Body of pancreas (tissue), 4 donors: ENCODE measurements at places on chromosomes 2 and 18. TPM values are rescaled to one million over a fixed set of nuclear protein-coding genes. Genes with fewer than 3 reads are reported as not detected.
A peak's percentile ranks its signal among the peaks of the same experiment; 100 is the strongest.

DNA sequence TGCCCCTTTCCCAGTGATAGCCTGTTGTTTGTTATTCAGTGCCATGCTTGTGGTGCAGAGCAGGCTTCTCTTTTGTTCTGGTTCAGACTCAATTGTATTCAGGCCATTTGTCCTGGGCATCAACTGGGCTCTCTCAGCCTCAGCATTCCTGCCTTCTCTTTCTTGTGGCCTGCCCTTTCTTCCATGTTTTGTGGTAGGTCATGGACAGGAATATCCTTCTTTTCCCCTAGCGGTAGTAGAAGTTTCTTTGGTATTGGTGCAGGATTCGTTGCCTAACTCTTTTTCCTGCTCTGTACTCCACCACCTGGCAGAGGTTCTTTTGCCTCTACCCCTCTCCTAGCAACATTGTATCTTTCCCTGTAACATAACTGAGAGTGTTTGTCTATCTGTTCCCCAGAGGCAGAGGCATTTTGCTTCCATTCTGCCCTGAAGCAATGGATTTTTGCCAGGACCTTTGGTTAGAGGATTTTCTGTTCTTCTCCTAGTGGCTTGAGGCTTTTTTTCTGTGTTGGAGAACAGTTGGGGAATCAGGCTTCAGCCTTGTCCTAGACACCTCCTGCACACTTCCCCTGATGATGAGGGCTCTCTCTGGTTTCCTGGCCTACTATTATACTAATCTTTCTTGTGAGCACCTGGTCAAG lies 68.5 kb downstream of the NCOA1 start:
- no peak overlapping the region for H3K4me3 ChIP-seq
- no peak for DNase-seq
- H3K27ac ChIP-seq: no peak overlapping the region
- peaks cover 17% of the 10 kb centered on the region for H3K4me1 ChIP-seq
- peaks cover 1% of the 10 kb centered on the region for H3K36me3 ChIP-seq
- no peaks in the 10 kb centered on the region for H3K27me3 ChIP-seq

DNA sequence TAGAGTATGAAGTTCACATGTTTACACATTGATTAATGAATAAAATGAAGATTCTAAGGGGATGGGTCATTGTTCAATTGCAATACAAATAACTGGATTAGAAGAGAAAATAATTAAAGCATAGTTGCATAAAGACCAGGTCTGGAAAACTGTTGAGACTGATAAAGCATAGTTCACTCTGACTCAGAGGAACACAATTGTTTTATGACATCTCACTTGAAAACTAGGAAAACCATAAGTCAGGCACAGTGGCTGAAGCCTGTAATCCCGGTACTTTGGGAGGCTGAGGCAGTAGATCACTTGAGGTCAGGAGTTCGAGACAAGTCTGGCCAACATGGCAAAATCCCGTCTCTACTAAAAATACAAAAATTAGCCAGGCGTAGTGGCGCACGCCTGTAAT lies 46.7 kb downstream of the PLA2R1 start:
- no peaks in the 10 kb centered on the region for H3K27me3 ChIP-seq
- no peak overlapping the region for H3K4me3 ChIP-seq
- H3K4me1 ChIP-seq: no peaks in the 10 kb centered on the region

DNA sequence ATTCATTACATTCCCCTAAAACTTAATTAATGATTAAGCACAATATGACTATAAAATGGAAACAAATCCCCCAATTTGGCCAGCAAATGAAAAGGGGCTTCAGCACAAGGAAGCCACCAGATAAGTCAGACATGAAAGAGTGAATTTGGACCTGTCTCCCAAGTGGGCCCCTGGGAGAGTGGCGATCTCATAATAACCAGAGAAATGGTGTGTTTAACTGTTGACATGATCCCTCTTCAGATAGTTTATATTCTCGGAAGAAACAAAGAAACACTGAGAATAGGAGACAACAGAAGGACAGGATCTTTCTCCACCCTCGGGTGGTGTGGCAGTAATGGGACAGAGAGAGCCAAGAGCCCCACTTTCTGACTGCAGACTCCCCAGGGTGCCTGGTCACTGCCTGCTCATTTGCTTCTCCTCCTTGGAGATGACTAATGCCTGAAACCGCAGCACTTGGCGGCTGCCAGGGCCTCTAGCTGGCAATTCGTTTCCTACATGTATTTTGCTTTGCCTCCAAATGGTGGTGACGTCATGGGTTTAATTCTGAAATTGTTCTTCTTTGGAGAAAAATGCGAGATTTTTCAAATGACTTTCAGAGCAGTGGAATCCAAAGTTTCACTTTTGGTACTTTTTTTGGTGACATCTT lies 46.4 kb upstream of the SPP2 start:
- no peaks in the 10 kb centered on the region for H3K4me1 ChIP-seq
- no peak for DNase-seq
- no peak overlapping the region for H3K27ac ChIP-seq
- H3K27me3 ChIP-seq: no peaks in the 10 kb centered on the region

DNA sequence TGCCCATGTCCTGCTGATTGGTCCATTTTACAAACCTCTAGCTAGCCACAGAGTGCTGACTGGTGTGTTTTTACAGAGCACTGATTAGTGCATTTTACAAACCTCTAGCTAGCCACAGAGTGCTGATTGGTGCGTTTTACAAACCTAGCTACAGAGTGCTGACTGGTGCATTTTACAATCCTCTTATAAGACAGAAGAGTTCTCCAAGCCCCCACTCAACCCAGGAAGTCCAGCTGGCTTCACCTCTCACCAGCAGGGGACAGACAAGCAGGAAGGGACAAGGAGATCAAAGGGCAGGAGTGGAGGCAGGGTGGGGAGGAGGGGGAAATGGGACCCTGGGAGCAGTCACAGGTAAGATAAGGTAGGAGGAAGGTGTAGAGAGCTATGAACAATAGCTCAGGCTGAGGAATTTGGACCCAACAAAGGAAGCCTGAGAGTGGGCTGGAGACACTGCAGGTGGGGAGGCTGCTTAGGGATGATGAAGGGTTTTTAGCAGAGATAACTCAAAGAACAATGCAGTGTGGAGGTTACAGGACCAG lies 37.1 kb downstream of the SH2D6 start:
- H3K27ac ChIP-seq: no peak overlapping the region
- H3K4me3 ChIP-seq: no peak overlapping the region
- peaks cover 40% of the 10 kb centered on the region for H3K4me1 ChIP-seq
- no peak for DNase-seq

DNA sequence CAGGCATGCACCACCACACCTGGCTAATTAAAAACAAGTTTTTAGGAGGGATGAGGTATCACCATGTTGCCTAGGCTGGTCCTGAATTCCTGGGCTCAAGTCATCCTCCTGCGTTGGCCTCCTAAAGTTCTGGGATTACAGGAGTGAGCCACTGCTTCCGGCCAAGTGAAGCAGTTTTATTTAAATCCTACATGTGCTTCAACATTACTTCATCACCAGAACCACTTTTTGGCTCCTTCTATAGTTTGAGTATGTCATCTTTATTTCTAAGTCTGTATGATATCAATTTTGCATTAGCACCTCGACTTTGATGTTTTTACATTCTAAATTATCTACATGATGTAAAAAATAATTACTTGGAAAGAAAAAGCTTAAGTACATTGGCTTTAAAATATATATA lies 144.3 kb downstream of the FMNL2 start:
- no peaks in the 10 kb centered on the region for H3K36me3 ChIP-seq
- H3K27ac ChIP-seq: no peak overlapping the region
- no peak overlapping the region for H3K4me3 ChIP-seq

DNA sequence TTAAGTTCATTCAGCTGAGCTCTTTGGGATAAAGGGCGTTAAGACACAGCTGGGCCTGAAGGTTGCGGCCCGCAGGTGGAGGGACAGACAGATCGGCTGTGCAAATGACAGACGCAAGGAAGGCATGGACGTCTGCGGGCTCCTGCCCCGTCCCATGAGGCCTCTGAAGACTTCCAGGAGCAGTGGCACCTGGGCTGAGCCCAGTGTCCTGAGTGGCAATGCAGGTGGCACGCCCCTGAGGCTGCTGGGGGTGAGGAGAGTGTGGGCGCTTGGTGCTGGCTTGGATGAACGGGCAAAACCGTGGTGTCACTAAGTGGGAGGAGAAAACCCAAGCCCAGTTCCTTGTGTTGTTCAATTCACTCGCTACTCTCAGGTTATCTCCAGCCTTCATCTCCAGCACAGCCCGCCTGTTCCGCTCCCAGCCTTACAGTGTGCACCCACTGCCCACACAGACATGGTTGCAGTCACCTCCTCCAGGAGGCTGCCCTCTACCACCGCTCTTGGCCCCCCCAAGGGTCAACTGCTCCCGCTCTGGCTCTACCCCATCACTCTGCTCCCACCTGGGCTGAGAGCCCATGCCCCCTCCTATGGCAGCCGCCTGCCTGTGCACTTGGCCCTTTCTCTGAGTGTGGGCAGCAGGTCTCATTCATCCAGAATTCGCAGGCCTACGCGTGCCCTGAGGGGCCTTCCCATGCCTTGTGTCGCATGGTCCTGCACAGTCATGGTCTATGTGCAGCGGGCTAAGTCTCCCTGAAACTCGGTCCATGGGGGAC lies 50.3 kb downstream of the PTGR3 start:
- no peaks in the 10 kb centered on the region for H3K27me3 ChIP-seq
- H3K27ac ChIP-seq: no peak overlapping the region
- peaks cover 3% of the 10 kb centered on the region for H3K4me1 ChIP-seq
- DNase-seq: no peak
- no peak overlapping the region for H3K4me3 ChIP-seq
- no peaks in the 10 kb centered on the region for H3K36me3 ChIP-seq

- H3K4me1 ChIP-seq: no peaks in the 10 kb centered on the region
- no peaks in the 10 kb centered on the region for H3K27me3 ChIP-seq
- no peak for DNase-seq
- no peak overlapping the region for H3K27ac ChIP-seq
- no peaks in the 10 kb centered on the region for H3K36me3 ChIP-seq
- H3K4me3 ChIP-seq: no peak overlapping the region
These were observed 427.7 kb upstream of the LYPD1 start for GRCh38 chr2:133097666-133098065.

- no peaks in the 10 kb centered on the region for H3K27me3 ChIP-seq
- no peaks in the 10 kb centered on the region for H3K36me3 ChIP-seq
- no peaks in the 10 kb centered on the region for H3K4me1 ChIP-seq
- H3K27ac ChIP-seq: no peak overlapping the region
- no peak for DNase-seq
- no peak overlapping the region for H3K4me3 ChIP-seq
These were observed 26.5 kb downstream of the KIAA2012 start for GRCh38 chr2:202099515-202099914.

GRCh38 chr18:36314754-36315153 lies 17.2 kb downstream of the FHOD3 start:
- no peaks in the 10 kb centered on the region for H3K27me3 ChIP-seq
- H3K36me3 ChIP-seq: no peaks in the 10 kb centered on the region
- no peak for DNase-seq
- H3K4me3 ChIP-seq: no peak overlapping the region
- peaks cover 7% of the 10 kb centered on the region for H3K4me1 ChIP-seq

GRCh38 chr2:41828052-41828643 lies 219.7 kb upstream of the PKDCC start:
- peak overlapping the region; percentile 25 for H3K27ac ChIP-seq
- DNase-seq: no peak
- no peak overlapping the region for H3K4me3 ChIP-seq
- H3K4me1 ChIP-seq: peaks cover 38% of the 10 kb centered on the region
- H3K27me3 ChIP-seq: no peaks in the 10 kb centered on the region
- no peaks in the 10 kb centered on the region for H3K36me3 ChIP-seq

GRCh38 chr2:218716070-218716469 lies 5.4 kb downstream of the TTLL4 start:
- H3K27ac ChIP-seq: no peak overlapping the region
- no peak for DNase-seq
- H3K36me3 ChIP-seq: no peaks in the 10 kb centered on the region
- peaks cover 21% of the 10 kb centered on the region for H3K4me1 ChIP-seq

GRCh38 chr2:150610670-150611279 lies 123.3 kb upstream of the RND3 start:
- H3K27ac ChIP-seq: no peak overlapping the region
- H3K36me3 ChIP-seq: no peaks in the 10 kb centered on the region
- DNase-seq: peak; percentile 15
- no peaks in the 10 kb centered on the region for H3K27me3 ChIP-seq
- H3K4me1 ChIP-seq: no peaks in the 10 kb centered on the region

- no peaks in the 10 kb centered on the region for H3K36me3 ChIP-seq
- DNase-seq: no peak
- no peaks in the 10 kb centered on the region for H3K4me1 ChIP-seq
These were observed 324.3 kb upstream of the KLHL14 start for GRCh38 chr18:33097126-33097525.

- no peaks in the 10 kb centered on the region for H3K27me3 ChIP-seq
- no peaks in the 10 kb centered on the region for H3K36me3 ChIP-seq
- no peaks in the 10 kb centered on the region for H3K4me1 ChIP-seq
- DNase-seq: no peak
- H3K4me3 ChIP-seq: no peak overlapping the region
These were observed 181.5 kb upstream of the ITGA4 start for GRCh38 chr2:181275643-181276070.

- no peaks in the 10 kb centered on the region for H3K27me3 ChIP-seq
- no peaks in the 10 kb centered on the region for H3K36me3 ChIP-seq
- H3K4me1 ChIP-seq: no peaks in the 10 kb centered on the region
- no peak overlapping the region for H3K4me3 ChIP-seq
- no peak overlapping the region for H3K27ac ChIP-seq
These were observed 10.1 kb upstream of the SULT1C4 start for GRCh38 chr2:108367561-108368175.

GRCh38 chr18:68742206-68742605 lies 27.3 kb upstream of the TMX3 start:
- H3K4me1 ChIP-seq: no peaks in the 10 kb centered on the region
- H3K4me3 ChIP-seq: no peak overlapping the region
- H3K27me3 ChIP-seq: no peaks in the 10 kb centered on the region
- no peak overlapping the region for H3K27ac ChIP-seq
- H3K36me3 ChIP-seq: no peaks in the 10 kb centered on the region

GRCh38 chr2:56130463-56131070 lies 53.2 kb upstream of the CCDC85A start:
- no peaks in the 10 kb centered on the region for H3K4me1 ChIP-seq
- peak; percentile 60 for DNase-seq
- no peaks in the 10 kb centered on the region for H3K36me3 ChIP-seq

GRCh38 chr18:36561046-36561445 lies 263.5 kb downstream of the FHOD3 start:
- no peaks in the 10 kb centered on the region for H3K4me1 ChIP-seq
- H3K4me3 ChIP-seq: no peak overlapping the region
- DNase-seq: no peak
- H3K27me3 ChIP-seq: no peaks in the 10 kb centered on the region
- H3K27ac ChIP-seq: no peak overlapping the region
- no peaks in the 10 kb centered on the region for H3K36me3 ChIP-seq

MAP2 gene
- total RNA-seq: 32.9 TPM

IL1A gene
- not detected for total RNA-seq

TRABD2A gene
- total RNA-seq: 5.3 TPM

CTIF gene
- 24.4 TPM for total RNA-seq

CYP27A1 gene
- total RNA-seq: 9.3 TPM

EMILIN1 gene
- total RNA-seq: 21.8 TPM

CPO gene
- total RNA-seq: not detected
